ENCODE measurements at places on chromosomes 16 and 17.

GRCh38 chr16:10831894-10832886 is 13.6 kb upstream of the TVP23A start:
- DNase-seq, result no peak

DNA sequence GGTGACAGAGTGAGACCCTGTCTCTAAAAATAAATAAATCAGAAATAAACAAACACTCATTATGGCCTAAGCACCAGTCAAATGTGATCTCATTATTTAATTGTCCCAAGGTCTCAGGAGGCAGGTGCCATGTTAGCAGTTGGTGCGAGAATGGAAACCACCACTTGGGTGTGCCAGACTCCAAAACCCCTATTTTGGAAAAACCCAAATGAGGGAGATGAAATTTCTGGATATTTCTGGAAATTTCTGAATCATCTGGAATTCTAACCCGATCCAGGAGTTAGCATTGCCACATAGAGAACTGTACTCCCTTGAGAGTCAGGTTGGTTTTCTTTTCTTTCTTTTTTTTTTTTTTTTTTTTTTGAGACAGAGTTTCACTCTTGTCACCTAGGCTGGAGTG is 264.0 kb downstream of the XYLT1 start:
- no peak for DNase-seq

GRCh38 chr17:13734880-13735279 is 133.2 kb upstream of the HS3ST3A1 start:
- no peak for DNase-seq

GRCh38 chr17:64152428-64153125 is 22.6 kb upstream of the ERN1 start:
- no peak for DNase-seq

DNA sequence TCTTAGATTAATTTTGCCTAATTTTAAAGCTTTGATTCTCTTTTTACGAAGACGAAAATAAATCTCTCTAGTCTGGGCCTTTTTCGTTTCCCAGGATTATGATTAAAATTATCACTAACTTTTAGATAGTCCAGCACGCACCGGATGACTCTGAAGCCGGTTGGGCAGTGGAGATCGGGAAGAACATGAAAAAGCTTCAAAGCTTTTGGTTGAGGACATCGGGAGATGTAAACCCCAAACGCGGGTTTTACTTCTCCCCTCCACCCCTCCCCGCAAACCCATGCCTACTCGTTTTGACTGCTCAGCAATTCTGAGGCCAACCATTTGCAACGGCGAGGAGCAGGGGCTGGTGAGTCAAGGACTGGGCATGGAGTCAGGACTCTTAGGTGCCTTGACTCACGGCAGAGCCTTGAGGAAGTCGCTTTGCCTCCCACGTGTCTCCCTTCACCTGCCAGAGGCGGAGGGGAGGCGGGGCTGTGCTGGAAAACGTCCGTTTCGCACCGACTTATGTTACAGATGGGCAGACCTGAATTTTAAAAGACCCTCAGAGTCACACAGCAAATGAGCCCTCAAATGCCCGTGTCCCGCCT is 989 bp upstream of the DUSP14 start:
- DNase-seq, result peak; percentile 99

- DNase-seq, result no peak
Measured at GRCh38 chr16:6157806-6158205, 1060.2 kb upstream of the EEF2KMT start.

- DNase-seq, result no peak
Measured at GRCh38 chr17:42142371-42142896, 12.4 kb downstream of the RAB5C start.

GRCh38 chr16:2096853-2097595 is 38.7 kb downstream of the PKD1 start:
- DNase-seq, result no peak

DNA sequence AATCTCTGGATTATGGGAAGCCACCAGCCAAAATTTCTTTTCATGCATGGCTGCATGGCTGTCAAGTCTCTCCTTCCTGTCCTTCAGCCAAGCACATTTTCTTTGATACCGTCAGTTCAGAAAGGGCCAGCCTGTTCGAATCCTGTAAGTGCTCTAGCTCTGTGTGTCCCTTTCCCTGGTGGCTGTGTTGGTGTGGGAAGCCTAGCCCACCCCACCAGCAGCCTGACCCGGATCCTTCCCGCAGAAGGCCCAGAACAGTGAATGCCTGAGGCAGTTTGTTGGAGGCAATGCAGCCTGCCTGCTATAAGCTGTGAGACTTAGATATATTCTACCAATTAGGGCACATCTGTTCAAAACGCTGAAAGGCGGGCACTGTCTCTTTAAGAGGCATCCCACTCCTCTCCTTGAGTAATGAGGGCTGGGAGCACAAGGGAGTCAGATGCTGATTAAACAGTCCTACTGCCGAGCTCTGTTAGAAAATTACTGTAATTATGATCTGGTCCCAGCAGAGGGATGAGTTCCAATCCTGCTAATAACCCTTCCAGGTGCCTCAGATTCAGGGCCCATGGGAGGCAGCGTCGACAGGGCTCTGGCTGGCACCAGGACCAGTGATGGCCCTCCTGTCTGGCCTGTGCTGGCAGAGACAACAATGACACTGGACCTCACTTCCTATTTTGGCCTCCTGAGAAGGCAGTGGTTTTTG is 18.4 kb downstream of the SNX11 start:
- no peak for DNase-seq

GRCh38 chr16:57562066-57562465 is 19.6 kb downstream of the ADGRG5 start:
- DNase-seq, result no peak

DNA sequence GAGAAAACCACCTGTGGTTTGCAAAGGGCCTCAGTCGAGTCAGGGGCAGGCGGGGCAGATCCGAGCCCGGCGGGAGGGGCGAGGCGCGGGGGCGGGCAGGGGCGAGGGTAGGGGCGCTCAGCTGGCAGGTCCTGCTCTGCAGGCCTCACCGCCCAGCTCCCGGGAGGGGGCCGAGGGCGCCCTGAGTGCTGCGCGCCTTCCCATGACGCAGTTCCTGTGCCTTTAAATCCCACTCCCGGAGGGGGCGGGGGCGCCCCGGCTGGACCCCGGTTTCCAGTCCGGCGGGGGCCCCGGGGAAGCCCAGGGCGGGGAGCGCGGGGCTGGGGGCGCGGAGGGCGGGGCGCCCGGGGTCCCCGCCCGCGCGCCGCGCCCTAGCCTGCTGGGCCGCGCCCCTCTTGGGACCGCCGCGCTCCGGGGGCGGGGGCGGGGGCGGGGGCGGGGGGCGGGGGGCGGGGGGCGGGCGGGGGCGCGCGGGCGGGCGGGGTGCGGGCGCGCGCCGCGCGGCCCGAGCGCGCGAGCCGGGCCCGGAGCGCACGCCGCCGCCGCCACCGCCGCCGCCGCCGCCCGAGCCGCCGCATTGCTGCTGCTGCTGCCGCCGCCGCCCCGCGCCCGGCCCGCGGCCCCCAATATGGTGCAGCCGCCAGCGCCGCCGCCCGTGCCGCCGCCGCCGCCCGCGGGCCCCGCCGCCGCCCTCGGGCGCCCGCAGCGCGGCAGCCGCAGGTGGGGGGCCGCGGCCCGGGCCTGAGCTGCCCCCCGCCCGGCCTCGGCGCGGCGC is at the start of gene JPH3:
JPH3 (plus strand) TSS at position 508 of the 775 bp plus-strand sequence. CDS start 639 bp downstream, outside the sequence.
- peak; percentile 16 for DNase-seq

GRCh38 chr16:27080895-27081294 is 14.2 kb downstream of the C16orf82 start:
- peak; percentile 13 for DNase-seq

GRCh38 chr16:66905633-66906539 is 12.8 kb downstream of the CDH16 start:
- peak; percentile 75 for DNase-seq

- DNase-seq, result peak; percentile 49
Measured at GRCh38 chr16:14669776-14670175, 24.3 kb downstream of the PLA2G10 start.

DNA sequence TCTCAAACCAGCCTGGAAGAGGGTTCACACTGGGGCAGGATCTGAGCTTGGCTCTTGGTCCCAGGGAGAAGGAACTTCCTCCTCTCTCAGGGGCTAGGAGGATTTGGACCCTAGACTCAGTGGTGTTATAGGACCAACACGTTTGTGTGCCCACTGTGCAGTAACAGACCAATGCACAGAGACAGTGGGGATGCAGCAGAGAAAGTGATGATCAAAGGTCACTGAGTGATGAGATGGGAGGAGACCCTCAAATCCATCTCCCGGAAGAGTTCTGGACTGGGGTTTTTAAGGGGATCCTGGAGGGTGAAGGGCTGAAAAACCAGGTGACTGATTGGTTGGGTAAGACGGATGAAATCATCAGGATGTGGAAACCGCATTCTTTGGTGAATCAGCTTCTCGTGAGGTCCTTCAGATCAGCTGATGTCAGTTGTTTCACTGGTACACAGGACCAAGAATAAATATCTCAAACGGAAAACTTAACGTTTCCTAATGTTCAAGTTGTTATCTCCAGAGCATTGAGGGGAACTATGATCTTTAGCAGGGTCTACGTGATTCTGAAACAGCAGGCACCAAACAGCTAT is 3.3 kb upstream of the VAC14 start:
- no peak for DNase-seq

DNA sequence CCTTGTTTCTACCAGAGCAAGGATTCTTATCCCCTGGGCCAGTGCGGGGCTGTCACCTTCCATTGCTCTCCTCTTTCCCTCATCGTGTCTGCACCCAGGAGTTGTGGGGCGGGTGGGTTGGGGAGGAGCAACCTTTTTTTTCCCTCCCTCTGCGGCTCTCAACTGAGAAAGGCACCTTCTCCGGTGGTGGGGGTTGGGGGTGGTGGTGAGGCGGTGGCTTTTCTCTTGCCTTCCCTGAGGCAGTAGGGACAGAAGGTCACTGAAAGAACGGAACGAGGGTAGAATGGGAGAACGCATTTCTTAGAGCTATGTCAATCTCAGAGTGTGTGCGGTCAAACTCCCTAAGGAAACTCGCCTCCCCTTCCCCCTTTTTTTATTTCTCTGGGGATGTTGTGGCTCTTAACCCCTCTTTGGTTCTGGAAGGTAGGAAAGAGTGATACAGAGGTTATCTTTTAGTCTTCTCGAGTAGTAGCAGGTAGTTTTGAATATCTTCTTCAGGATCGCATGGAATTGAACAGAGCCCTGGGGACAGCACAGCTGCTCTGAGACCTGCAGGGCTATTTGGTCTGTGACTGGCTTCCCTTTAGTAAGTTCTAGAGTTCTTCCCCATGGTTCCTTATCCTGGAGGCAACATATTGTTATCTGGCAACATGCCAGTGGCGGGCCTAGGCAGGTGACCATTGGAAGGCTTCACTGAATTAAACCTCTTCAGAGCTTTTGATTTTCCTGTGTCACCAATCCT is 994 bp downstream of the CLTC start:
- DNase-seq, result peak; percentile 23

DNA sequence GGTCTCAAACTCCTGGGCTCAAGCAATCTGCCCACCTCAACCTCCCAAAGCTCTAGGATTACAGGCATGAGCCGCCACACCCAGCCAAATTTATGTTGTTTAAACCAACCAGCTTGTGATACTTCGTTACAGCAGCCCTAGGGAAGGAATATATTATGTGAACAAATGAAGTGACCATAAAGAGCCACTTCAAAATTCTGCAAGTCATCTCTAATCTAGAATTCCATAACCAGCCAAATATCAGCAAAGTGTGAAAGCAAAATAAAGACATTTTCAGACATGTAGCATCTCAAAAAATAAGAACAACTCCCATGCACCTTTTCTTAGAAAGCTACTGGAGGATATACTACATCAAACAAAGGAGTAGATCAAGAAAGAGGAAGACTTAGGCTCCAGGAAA is 36.0 kb downstream of the AIPL1 start:
- DNase-seq, result no peak

- no peak for DNase-seq
Measured at GRCh38 chr17:34680151-34680550, 100.8 kb downstream of the TMEM132E start.

DNA sequence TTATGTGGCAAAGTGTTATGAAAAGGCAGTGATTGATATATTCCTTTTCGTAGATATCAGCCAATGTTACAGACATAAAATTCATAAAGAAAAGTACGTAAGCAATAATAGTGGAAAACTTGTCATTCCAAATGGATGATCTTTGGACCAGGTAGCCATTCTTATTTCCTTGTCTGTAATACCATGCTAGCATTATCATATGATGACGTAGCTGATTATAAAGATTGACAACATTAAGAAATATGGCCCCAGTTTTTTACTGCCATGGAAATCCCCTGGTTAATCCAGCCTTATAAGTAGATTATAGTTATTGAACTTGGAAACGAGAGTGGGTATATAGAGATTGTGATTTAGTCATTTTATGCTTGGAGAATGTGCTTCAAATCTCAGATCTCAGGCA is 8.8 kb downstream of the TANC2 start:
- DNase-seq, result no peak

- DNase-seq, result no peak
Measured at GRCh38 chr16:2230376-2230775, 5.9 kb upstream of the DNASE1L2 start.

- DNase-seq, result peak; percentile 85
Measured at GRCh38 chr17:42067371-42068091, 17.1 kb upstream of the C17orf113 start.

GRCh38 chr16:48115299-48115698 is 40.5 kb downstream of the ABCC12 start:
- DNase-seq, result no peak

DNA sequence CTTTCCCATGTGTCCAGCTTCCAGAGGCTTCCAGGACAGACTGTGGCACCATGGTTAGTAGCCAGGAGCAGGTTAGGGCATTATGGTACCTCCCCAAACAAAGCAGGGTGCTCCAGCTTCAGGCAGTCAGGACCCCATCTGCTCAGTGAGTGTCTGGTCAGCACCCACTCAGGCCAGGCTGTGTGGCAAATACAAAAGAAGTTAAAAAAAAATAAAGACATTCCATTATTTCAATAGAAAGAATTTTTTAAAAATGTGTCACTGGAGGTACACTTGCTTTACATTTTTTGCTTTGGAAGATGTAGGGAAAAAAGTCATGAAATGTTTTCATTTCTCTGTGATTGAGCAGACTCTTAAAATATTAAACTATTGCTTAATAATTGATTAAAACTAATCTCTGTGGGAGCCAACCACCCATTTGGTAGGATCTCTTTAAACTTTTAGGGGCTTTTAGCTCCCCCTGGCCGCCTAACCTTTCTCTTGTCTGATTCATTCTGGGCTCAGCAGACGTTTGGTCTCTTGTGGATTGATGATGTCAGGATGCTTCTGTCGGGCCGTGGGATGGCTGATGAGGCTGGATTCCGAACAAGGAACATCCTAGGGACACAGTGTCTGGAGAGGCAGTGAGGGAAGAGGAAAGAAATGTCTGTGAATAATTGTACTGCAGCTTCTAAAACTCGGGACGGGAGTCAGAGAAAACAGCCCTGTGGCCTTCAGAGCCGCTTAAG is 28.4 kb upstream of the NPTX1 start:
- no peak for DNase-seq
